ENCODE measurements at places on chromosomes 16 and 17.
A peak's percentile ranks its signal among the peaks of the same experiment; 100 is the strongest.

- peak; percentile 88 for DNase-seq
Observed at GRCh38 chr16:81524382-81524781, 79.8 kb downstream of the CMIP start.

DNA sequence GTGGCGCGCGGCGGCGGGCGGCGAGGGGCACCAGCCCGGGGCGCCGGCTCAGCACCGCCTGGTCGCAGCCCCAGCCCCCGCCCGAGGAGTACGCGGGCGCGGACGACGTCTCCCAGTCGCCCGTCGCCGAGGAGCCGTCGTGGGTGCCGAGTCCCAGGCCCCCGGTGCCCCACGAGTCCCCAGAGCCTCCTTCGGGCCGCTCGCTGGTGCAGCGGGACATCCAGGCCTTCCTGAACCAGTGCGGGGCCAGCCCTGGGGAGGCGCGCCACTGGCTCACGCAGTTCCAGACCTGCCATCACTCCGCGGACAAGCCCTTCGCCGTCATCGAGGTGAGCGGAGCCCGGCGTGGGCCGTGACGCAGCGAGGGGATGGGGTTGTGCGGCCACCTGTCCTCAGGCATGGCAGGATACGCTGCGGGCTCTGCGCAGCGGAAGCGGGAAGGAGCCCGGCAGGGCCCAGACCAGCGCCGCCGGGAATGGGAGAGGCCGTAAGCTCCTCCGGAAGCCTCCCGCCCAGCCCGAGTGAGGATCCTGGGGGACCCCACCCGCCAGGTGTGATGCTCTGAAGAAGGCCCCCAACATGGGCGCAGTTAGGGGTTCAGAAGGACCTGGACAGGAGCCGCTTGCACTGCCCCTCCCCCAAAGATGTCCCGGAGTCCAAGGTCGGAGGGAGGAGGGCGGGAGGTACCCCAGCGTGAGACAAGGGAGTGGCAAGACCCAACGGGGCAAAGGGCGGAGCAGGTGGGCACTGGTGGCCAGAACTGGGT lies 522 bp downstream of the NAGS start:
- peak; percentile 52 for DNase-seq

GRCh38 chr17:22512997-22513538 lies 820.7 kb downstream of the KCNJ18 start:
- DNase-seq: no peak

GRCh38 chr16:81634380-81635062 lies 144.6 kb upstream of the PLCG2 start:
- no peak for DNase-seq

DNA sequence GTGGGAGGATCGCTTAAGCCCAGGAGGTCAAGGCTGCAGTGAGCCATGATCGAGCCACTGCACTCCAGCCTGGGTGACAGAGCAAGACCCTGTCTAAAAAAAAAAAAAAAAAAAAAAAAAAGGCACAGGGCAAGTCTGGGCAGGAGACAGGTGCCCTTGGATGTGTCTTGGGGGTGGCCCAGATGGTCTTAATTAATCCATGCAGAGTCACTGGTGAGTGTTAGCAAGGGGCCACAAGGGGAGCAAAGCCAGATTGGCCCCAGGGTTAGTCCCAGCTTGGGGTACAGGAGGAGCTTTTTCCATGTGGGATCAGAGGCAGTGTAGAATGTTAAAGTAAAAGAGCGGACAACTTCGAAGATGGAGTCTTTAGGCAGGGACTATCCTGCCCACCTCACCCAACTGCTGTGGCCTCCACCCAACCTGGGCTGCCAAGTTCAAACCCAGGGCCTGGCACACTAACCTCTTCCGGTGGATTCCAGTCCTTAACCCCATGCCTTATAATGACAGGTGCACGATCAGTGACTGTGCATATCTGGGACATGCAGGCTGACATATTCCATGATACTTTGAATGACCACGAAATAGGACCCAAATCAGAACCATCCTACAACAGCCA lies 32.2 kb upstream of the MFSD6L start:
- DNase-seq: no peak

DNA sequence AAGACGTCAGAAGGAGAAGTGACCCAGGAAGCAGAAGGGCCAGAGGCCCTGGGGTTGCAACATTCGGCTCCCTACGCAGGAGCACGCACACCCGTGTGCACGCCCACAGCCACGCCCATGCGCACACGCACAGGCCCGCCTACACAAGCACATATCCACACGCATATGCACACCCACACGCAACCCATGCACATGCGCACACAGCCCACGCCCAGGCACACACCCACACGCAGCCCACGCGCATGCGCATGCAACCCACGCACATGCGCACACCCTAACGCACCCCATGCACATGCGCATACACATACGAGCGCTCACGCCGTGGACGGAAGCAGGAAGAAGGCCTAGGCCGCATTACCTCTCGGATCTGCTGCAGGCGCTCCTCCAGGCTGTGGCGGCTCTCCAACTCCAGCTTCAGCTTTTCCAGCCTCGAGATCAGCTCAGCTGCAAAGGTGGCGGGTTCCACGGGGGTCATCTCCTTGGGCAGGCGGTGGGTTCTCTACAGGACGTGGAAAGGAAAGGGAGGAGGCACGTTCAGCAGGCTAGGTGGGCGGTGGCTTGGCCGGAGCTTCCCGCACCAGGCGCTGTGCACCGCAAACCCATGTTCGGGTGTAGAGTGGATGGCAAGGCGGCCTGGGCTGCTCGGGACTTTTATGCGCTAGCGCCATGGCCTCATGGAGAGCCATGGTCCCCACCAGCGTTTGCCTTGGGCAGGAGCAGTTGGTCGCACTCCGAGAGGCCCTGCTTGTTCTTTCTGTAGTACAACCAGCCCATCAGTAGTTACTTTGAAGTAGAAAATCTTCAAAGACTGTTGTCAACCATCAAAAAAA lies 23.4 kb downstream of the AXIN2 start:
- DNase-seq: peak; percentile 72

DNA sequence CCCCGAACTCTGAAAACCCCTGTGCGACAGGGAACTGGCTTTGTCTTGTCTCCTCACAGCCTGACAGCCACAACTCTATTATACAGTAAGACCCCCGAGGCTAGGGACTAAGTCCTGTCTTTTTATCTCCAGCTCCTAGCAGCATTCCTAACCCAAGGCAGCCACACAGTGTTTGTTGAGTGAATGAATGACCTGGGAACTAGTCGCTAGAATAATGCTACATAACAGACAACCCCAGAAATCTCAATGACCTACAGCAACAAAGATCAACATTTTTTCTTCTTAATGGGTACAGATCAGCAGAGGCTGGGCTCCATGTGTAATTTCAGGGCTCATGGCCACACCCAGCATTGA lies 71.4 kb upstream of the TNRC6C start:
- no peak for DNase-seq

DNA sequence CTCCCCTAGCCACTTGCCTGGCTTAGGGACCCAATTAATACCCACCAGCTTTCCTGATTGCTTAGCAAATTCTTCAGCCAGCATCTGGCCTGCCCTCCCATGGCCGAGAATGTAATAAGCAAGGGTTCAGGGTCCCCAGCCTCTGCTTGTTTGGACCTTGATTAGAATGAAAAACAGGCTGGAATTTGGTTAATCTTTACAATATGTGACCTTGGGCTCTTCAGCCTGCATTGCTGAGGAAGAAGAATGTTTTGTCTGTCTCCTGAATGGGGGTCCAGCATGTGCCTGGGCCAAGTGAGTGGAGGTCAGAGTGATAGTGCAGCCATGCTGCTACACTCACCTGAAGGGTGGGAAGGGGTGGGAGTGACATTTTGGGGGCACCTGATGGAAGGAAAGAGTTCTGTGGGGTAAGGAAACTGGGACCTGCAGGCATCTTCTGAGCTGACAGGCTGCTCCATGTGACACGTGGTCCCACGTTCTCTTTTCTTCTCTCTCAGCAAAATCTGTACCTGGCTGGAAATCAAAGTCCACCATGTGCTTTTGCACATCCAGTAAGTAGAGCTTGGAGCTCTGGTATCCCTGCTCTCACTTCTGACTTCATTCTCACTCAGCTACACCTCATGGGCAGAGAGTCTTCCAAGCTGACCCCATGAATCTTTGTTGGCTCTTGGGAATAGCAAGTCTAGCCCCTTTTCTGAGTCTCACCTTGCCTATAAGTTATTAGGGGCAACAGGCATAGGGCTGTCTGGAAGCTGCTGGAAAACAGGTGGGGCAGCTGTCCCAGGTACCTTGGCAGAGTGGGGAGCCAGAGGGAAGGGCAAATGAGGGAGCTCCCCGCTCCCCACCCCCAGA lies 5.3 kb downstream of the TMEM106A start:
- DNase-seq: no peak

DNA sequence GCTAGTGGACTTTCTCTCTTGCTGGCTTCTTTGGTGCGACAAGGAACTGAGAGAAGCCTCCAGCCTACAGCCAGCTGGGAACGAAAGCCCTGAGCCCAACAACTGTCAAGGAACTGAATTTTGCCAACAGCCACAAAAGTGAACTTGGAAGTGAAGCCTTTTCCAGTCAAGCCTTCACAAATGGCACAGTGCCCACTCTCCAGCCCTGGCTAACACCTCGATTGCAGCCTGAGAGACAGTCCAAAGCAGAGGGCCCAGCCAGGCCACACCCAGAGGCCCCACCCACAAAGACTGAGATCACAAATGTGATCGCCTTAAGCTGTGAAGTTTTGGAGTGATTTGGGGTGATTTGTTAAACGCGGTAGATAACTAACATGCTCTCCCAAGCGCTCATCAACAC lies 244.6 kb upstream of the SDK2 start:
- no peak for DNase-seq

DNA sequence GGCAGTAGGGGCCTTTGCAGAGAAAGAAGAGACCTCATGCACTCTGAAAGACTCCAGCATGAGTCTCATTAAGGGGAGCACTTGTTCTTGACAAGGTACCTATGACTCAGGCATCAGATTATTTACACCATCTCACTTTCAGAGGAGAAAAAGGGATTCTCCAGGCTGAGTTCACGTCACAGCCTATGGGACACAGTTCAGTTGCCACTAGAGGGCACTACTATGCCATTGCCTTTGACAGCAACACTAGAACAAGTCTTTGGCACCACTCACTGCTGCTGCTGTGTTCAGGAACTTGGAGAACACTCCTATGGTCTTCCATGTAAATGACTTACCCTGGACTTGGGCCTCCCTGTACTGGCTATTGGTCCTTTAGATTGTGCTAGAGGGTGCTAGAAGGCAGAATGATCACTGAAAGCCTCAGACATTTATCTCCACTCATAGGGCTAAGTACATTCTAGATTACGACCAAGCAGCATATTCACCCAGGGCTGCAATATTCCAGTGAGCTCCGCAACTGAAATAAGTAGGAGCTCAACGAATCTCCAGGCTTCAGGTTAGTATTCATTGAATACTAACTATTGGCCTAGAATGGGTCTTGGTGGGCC lies 225.1 kb upstream of the CA10 start:
- DNase-seq: no peak

DNA sequence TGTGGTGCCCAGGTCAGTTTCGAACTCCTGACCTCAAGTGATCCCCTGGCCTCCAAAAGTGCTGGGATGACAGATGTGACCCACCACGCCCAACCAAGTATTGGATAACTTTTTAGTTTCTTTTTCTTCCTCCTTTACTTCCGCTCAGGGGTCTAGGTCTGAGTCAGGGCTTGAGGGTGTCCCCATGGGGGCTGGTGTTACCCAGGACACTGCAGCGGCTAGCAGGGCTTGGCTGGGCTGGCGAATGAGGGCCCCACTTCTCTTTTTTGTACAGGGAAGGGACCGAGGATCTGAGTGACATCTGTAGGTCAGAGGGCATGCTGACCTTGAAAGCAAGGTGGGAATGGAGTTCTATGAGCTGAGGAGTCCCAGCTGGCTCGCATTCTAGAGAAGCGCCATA lies 24.9 kb downstream of the RAB11FIP3 start:
- no peak for DNase-seq

GRCh38 chr17:9115214-9116191 lies 94.2 kb downstream of the NTN1 start:
- peak; percentile 27 for DNase-seq

- no peak for DNase-seq
Observed at GRCh38 chr16:56190048-56190676, 1.1 kb upstream of the GNAO1 start.

GRCh38 chr17:3318336-3318735 lies 20.2 kb upstream of the OR3A1 start:
- no peak for DNase-seq

DNA sequence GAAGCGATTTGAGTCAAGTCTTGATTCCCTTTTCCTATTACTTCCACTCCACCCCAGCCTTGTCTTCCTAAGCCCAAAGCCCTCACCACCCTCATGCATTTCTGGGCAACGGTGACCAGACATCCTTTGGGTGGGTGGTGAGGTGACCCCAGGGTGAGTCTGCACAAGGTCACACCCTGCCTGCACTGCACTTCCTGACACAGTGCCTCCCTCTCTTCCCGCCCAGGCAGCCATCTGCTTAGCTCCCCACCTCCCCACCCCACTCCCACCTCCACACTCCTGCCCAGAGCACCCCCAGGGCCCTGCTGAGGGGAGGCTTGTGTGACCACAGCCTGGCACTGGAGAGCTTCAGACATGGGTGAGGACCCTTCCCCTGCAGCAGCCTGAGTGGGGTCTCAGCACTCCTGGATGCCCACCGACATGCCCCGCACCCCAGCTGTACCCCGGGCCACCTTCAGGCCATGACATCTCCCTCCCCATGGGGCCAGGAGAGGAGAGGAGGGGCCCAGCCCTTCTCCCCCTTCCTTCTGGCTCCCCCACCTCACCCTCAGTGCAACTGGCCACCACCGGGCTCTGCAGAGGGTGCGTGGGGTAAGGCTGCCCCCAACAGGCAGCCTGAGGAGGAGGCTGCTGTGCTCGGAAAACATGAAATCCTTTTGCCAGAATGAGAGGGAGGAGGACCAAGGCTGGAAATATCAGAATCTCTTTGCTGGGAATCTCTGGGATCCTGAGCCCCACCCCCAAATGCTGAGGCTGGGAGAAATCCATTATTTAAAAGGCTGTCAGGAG lies 68.6 kb downstream of the CCT6B start:
- DNase-seq: no peak

GRCh38 chr16:79612207-79612606 lies 11.7 kb upstream of the MAF start:
- DNase-seq: no peak

DNA sequence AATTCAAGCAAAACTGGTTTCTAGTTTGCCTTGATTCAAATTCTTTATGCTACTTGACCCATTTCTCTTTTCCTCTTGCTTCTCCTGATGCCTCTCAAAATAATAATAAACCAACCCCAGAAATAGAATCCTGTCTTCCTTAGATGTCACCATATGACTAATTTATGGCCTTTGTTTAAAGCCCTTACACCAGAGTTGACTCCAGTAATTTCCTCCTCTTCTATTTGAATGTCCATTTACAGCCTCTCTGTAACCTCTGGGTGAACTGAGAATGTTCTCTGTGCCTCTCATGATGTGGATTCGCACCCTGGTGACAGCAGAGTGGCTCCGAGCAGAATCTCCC lies 31.5 kb downstream of the ZFHX3 start:
- DNase-seq: no peak

- no peak for DNase-seq
Observed at GRCh38 chr16:57146040-57146647, 39.7 kb downstream of the PSME3IP1 start.
